ENCODE measurements at places on chromosomes 16 and 17.
A peak's percentile ranks its signal among the peaks of the same experiment; 100 is the strongest.

GRCh38 chr17:78329263-78330059 lies 30.4 kb downstream of the SOCS3 start:
- peak; percentile 80 for DNase-seq

DNA sequence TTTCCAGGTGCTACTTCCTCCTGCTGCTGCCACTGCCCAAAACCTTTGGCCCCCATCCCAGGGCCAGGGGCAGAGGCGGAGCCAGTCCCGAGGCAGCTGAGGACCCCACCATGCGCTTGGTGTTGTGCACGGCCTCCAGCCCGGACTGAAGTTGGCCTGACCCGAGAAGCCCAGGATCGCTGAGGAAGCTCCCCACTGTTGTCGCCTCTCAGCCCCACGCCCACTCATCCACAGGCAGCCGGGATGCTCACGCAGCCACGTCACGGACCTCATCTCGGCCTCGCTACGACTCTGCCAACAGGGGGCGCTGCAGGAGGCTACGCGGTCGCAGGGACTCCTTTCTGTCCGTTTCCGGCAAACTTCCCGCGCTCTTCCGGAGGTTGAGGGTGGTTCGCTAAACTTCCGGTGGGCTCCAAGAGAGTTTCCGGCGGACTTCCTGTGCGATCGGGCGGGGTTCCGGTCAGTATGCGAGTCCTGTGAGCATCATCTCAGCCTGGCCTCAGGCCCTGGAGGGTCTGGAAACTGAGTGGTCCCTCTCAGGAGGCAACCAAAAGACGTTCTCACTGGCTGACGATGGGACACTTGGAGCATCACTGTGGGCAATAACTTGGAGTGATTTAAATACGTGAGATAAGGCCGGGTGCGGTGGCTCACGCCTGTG lies 12.4 kb downstream of the ZG16B start:
- DNase-seq: no peak

GRCh38 chr17:33086878-33087277 lies 95.2 kb downstream of the SPACA3 start:
- no peak for DNase-seq

GRCh38 chr17:30996486-30996885 lies 25.6 kb downstream of the RNF135 start:
- no peak for DNase-seq

DNA sequence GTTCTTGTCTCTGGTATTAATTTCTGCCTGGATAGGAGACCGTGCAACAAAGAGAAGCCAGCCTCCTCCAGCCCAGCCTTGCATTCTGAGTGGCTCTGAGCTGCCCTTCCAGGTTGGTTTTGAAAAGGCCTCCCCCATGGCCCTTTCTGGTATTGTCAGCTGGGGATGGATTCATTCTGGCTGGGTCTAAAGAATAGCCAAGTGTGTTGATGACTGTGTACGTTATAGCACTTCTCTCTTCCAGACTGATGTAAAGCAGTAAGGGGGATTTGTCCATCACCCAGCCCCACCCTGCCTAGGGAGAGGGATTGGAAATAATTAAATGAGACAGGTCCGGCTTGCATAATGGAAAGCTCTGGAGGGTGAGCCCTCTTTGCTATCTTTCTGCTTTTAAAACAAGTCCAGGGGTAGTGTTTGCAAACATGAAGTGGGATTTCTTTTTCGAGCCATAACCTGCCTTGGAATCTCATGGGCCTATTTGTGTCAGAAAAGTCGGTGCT lies 146.4 kb downstream of the MSI2 start:
- DNase-seq: no peak

- no peak for DNase-seq
Observed at GRCh38 chr17:80187090-80187489, 17.3 kb downstream of the CARD14 start.

DNA sequence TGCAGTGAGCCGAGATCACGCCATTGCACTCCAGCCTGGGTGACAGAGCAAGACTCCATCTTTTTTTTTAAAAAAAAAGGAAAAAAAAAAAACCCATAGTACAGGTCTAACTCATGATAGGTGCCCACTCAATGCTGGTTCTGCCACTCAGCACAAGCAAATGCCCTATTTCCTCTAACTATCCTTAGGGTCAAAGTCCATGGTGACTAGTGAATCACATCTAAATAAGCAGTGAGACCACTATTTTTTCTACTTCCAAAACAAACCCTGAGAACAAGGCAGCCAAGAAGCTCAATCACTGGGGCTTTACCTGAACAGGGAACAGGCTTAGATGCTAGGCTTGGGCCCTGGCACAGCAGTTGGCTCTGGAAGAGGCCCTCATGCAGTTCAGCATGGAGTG lies 3.4 kb downstream of the BLTP2 start:
- DNase-seq: no peak

DNA sequence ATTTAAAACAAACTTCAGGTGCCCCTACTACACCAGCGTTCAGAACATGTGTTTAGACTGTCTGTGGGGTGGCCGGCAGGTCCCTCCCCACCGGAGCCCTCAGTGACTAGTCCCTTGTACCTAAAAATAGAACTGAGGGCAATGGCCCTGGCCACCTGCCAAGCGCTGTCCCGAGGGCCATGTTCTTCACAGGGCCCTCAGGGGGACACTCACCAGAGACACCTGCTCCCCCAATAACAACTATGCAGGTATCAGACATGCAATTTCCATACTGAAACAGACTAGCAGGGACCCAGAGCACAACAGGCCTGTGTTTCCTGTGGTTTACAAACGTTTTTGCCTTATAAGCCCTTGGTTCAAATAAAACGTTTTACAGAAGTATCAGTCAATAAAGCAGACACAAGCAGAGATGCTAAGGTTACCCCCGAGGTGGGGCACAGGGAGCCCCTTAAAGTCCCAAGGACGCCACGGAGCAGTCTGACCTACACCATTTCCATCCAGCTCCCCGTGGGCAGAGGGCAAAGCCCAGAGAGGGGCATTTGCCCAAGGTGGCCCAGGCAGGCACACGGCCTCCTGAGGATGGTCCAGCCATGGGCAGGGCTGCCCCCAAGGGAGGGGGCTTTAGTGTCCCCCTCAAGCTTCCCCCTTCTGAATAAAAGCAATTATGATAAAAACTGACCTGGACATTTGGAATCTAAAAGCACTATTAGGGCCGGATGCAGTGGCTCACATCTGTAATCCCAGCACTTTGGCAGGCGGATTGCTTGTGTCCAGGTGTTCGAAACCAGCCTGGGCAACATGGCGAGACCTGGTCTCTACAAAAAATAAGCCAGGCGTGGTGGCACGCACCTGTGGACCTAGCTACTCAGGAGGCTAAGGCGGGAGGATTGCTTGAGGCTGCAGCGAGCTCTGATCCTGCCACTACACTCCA lies 896 bp upstream of the MYLK3 start:
- DNase-seq: no peak

- DNase-seq: peak; percentile 85
Observed at GRCh38 chr17:59361386-59361785, 29.9 kb downstream of the YPEL2 start.

DNA sequence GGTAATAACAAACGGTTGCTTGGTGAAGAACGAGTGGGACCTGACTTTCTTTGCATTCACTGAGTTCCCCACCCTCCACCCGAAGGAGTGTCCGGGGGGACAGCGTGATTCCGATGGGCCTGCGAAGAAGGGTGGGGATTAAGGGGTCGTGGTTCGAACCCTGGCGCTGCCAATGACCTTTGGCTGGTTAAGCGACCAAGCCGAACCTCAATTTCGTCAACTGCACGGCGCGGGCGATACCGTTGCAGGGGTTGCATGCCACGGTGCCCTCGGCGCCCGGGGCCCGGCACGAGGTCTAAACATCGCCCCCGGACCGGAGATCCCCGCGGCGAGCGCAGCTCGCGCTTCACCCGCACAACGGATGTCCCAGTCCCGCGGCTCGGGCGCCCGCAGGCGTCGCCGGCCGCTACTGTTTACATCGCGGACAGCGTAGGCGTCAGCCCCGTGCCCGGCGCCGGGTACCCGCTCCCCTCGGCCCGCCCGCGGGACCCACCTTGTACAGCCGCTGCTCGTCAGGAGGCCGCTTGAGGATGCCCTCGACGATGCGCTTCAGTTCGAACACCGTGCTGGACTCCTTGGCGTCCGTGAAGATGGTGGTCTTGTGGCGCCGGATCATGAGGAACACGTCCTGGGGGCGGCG lies 460 bp downstream of the ELOB start:
- DNase-seq: no peak

- DNase-seq: no peak
Observed at GRCh38 chr17:73971127-73971526, 232.4 kb upstream of the RPL38 start.

DNA sequence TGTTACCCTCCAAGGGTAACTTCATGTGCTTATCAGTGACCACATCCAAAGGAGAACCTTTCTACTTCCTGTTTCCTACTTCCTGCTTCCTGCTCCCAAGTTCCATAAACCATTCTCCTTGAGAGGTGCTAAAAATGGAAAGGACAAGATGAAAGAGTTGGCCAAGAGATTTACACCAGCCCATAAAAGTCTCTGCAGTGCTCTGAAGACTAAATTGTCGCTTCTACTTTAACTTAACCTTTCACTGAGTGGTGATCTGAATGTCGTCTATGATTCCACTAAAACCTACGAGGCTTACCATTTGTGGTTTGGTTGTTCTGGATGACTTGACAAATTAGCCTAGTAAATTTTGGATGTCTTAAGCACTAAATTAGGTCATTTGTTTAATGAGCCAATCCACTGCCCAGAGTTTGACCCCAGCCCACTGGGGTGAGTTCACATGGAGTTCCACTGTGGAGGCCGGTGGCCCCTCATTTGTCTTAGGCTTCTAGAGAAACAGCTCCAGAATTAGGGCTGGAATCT lies 333.1 kb downstream of the FOXL1 start:
- DNase-seq: no peak

DNA sequence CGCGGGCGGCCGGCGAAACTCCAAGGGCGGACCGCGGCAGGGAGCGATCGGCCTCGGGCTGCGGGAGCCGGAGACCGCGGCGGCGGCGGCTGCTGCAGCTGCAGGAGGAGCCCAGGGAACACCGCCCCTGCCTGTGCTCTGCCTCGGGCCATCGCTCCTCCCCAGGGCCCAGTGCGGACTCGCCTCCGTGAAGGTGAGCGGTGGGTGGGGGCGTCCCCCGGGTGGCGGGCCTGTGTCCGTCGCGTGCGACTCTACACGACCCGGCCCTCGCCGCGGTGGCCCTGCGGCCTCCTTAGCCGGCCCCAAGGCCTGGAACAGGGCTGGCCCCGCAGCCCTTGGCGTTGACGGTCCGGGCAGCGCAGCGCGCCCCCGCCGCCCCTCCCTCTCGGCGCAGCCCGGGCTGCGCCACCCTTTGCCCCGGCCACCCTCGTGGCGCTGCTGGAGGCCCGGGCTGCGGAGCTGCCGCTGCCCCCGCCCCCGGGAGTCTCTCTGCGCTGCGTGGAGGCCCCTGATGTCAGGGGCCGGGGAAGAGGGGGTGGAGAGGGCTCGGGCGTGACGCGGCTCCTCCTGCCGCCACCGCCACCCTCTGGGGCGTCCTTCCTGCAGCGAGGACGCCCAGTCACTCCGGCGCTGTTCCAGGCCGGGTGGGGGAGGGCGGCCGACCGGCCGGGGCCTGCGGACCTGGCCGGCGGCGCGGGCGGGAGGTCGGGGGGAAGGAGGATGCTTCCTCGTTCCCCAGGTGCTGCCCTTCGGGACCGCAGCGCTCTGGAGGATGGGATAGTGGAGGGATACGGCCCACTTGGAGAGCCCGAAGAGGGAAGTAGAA lies 485 bp downstream of the DYNLL2 start:
- peak; percentile 22 for DNase-seq

GRCh38 chr17:37568350-37569053 lies 40.7 kb downstream of the SYNRG start:
- DNase-seq: no peak

DNA sequence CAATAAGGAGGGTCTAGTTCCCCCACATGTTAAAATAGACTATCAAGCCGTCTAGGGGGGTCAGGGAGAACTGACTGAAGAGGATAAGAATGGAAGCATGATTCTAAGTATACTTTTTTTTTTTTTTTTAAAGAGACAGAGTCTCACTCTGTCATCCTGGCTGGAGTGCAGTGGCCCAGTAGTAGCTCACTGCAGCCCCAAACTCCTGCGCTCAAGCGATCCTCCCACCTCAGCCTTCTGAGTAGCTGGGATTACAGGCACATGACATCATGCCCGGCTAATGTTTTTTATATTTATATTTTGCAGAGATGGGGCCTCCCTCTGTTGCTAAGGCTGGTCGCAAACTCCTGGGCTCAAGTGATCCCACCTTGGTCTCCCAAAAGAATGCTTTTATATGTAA lies 14.2 kb downstream of the AMFR start:
- DNase-seq: no peak

- DNase-seq: no peak
Observed at GRCh38 chr17:17812211-17813054, 24.4 kb downstream of the SREBF1 start.

DNA sequence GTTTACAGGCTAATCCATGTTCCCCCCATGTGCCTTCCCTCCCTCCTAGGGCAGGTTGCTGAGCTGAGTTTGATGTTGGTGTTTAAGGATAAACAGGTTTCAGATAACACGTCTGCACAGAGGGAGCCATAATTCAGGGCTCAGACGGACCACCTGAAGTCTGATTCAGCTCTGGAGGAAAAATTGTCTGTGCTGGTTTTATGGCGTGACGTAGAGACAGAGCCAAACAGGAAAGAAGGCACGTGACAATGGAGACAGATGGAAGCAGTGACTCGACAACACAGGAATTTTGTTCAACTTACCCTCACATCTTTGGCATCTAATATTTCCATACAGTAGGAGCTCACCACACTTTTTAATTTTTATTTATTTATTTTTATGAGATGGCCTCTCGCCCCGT lies 10.7 kb upstream of the USP10 start:
- peak; percentile 85 for DNase-seq

DNA sequence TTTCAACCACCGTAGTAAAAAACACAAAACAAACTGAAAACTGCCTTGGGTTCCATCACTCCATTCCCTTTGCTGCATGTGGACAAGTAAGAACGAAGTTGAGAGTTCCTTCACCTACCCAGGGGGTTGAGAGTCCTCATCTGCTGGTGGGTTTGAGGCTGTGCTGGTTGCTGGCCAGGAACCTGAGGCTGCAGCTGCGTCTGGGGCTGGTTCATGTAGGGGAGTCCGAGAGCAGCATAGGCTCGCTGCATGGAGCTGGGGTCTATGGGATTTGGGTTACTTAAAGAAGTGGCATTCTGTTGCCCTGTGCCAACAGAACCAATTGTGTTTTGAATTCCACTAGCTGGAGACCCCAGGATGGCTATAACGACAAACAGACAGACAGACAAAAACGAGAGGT lies 65.2 kb upstream of the TRAP1 start:
- DNase-seq: no peak

DNA sequence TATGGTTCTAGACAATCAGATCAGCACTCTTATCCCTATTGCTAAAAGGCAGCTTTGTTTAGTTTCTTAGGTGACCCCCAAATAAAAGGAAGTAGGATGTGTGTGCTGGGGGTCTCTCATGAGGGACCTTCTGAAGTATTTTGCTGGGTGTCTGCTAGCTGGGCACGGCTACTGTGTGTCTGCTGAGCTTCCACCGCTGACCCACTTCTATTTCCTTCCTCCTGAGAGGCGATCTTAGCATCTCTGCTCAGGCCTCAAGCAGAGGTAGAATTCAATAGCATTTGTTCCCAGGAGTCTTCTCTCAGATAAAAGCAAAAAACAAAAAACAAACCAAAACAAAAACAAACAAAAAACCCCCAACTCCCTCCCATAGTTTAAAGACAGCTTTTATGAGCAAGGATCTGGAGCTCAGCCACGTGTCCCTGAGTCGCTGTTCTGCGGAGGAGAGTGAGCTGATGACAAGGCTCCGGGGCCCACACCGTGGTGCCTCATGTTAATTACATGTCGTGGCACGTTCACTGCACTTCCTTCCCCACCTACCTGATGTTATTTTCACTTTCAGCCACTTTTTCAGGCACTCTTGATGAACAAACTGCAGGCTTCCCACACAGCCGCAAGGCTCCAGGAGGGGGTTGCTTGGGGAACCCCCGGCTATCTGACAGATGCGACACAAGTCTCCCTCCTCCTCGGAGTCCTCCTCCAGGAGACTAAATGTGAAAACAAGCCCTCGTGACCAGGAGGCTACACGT lies 83.5 kb downstream of the MARCHF10 start:
- no peak for DNase-seq
